ENCODE measurements at places on chromosomes 13 and 19. TPM values are rescaled to one million over a fixed set of nuclear protein-coding genes. Genes with fewer than 3 reads are reported as not detected.

The DLL3 gene
- total RNA-seq: 0.73 TPM

The SULT2B1 gene
- not detected for total RNA-seq

The MED16 gene
- 76.1 TPM for total RNA-seq

The SRRM5 gene
- total RNA-seq: 0.29 TPM

DNA sequence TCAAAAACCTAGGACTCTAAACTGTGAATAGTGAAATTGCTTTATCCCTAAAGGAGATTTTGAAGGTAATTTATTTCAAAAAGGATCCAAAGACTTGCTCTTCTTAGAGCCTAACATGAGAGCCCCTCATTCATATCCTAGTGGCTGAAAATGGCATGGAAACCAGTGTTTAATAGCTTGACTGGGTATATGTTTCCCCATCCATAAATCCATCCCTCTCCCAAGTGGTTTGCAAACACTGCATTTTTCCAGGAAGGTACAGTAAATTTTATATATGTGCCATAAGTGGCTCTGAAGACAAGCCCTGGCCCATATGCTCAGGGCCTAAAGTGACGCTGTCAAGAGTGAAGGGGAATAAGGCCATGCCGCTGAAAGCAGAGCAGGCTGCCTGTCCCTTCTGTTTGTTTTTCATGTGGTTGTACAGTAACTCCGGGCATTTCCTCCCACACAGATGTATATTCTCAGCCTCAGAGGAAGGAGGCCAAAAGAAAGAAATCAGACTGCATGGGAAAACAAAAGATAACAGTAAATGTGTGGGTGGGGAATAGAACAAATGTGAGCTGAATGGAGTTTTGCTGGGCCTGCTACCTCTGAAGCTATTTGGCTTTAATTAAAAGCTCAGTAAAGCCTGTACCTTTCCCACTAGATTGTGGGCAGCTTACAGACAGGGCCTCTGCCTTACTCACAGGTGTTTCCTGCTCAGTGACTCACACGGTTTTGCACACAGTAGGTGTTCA is 181.9 kb downstream of the PCDH9 start:
- no peak for DNase-seq
- no peaks in the 10 kb centered on the region for H3K27me3 ChIP-seq
- no peaks in the 10 kb centered on the region for H3K36me3 ChIP-seq
- H3K27ac ChIP-seq: peak overlapping the region; percentile 3

GRCh38 chr13:71672512-71672911 is 194.5 kb downstream of the DACH1 start:
- DNase-seq: no peak
- no peaks in the 10 kb centered on the region for H3K36me3 ChIP-seq
- H3K27ac ChIP-seq: no peak overlapping the region
- H3K4me1 ChIP-seq: no peaks in the 10 kb centered on the region
- H3K27me3 ChIP-seq: no peaks in the 10 kb centered on the region

DNA sequence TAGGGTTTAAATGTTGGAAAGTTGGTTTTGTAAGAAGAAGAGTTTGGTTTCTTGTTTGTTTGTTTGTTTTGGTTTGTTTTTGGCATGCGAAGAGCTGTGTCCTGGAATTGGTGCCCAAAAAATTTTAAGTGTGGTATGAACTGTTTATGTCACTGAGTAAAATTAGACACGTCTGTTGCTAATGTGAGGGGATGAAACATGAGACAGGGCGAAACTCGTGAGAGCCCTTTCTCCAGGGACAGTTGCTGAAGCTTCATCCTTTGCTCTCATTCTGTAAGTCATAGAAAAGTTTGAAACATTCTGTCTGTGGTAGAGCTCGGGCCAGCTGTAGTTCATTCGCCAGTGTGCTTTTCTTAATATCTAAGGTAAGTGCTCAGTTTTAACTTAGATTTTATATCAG is at the start of gene SGCG:
TSS of gene SGCG (plus strand) at position 269 of the 400 bp plus-strand sequence. CDS start 22,716 bp downstream, outside the sequence.
- DNase-seq: no peak
- H3K27ac ChIP-seq: no peak within 1 kb of the TSS
- no peaks in the 10 kb centered on the region for H3K36me3 ChIP-seq
- H3K27me3 ChIP-seq: no peaks in the 10 kb centered on the region
- H3K4me1 ChIP-seq: no peaks in the 10 kb centered on the region
- no peak within 1 kb of the TSS for H3K4me3 ChIP-seq

GRCh38 chr13:29435125-29435911 is 160.2 kb downstream of the SLC7A1 start:
- no peak overlapping the region for H3K27ac ChIP-seq
- H3K27me3 ChIP-seq: peaks cover 9% of the 10 kb centered on the region
- H3K4me3 ChIP-seq: no peak overlapping the region
- H3K4me1 ChIP-seq: peaks cover 14% of the 10 kb centered on the region

DNA sequence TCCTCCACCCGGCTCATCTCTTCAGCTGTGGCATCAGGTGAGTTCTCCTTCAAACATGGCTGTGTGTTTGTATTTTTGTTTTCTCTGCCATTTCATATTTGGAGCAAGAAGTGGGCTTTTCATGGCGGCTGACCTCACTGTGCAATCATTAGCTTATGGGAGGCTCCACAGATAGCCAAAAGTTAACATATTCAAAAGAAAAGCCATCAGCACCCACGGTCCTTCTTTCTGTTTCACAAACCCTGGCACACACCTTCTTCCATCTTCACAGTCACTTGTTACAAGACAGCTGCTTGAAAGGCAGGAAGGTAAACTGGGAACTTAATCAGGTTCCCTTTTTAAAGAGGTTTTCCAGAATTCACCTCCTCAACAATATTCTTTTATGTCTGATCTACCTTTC is 69.3 kb upstream of the ATP12A start:
- H3K27ac ChIP-seq: no peak overlapping the region
- H3K36me3 ChIP-seq: no peaks in the 10 kb centered on the region
- H3K4me1 ChIP-seq: no peaks in the 10 kb centered on the region
- DNase-seq: no peak

GRCh38 chr19:45591004-45591637 is 6.5 kb upstream of the OPA3 start:
- no peaks in the 10 kb centered on the region for H3K36me3 ChIP-seq
- peaks cover 37% of the 10 kb centered on the region for H3K27me3 ChIP-seq
- H3K4me3 ChIP-seq: no peak overlapping the region
- no peak for DNase-seq

- H3K36me3 ChIP-seq: no peaks in the 10 kb centered on the region
- peak overlapping the region; percentile 79 for H3K4me3 ChIP-seq
- H3K27ac ChIP-seq: no peak overlapping the region
- DNase-seq: no peak
- peaks cover 7% of the 10 kb centered on the region for H3K27me3 ChIP-seq
Measured at GRCh38 chr13:94860981-94861407, 148.6 kb upstream of the SOX21 start.

DNA sequence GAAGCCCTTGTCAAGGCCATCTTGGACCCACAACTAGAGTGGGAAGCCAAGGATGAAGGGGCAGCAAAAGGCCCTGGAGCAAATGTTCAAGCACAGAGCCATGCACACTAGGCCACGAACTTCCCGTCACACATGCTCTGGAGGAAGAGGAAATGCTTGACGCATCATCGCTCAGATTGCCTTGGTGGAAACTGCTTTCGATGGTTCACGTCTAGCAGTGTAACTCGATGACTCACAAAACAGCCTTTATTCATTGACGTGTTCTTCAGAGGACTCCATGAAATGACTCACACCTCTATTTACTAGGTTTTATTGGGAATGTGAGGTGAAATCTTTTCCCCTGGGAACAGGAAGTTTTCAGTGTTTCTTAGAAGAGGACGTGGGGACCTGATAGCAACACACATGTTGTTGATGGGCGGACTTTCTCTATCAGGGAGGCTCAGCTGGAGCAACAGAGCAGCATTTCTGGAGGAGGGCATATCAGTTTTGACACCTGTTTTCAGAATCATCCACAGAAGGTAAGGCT is 79.8 kb upstream of the FLT1 start:
- peaks cover 7% of the 10 kb centered on the region for H3K4me1 ChIP-seq
- no peak for DNase-seq
- H3K27ac ChIP-seq: no peak overlapping the region
- no peak overlapping the region for H3K4me3 ChIP-seq
- H3K36me3 ChIP-seq: no peaks in the 10 kb centered on the region
- H3K27me3 ChIP-seq: peaks cover 8% of the 10 kb centered on the region

DNA sequence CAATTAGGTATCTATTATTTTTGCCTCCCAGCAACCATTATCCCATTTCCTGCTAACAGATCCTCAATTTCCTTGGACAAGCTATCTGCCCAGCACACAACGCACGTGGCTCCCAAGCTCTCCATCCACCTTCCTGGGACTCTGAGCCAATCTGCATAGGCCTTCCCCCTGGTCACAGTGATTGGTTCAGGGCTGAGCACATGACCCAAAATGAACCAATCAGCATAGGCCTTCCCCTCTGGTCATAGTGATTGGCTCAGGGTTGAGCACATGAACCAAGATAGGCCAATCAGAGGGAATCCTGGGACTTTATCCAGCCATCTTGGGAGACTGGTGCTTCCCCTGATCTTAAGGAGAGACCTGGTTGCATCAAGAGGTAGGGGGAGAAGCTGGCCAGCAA is 5.8 kb downstream of the CPAMD8 start:
- H3K36me3 ChIP-seq: peaks cover 5% of the 10 kb centered on the region
- H3K27me3 ChIP-seq: peaks cover 16% of the 10 kb centered on the region
- H3K27ac ChIP-seq: no peak overlapping the region
- DNase-seq: no peak
- H3K4me3 ChIP-seq: no peak overlapping the region

DNA sequence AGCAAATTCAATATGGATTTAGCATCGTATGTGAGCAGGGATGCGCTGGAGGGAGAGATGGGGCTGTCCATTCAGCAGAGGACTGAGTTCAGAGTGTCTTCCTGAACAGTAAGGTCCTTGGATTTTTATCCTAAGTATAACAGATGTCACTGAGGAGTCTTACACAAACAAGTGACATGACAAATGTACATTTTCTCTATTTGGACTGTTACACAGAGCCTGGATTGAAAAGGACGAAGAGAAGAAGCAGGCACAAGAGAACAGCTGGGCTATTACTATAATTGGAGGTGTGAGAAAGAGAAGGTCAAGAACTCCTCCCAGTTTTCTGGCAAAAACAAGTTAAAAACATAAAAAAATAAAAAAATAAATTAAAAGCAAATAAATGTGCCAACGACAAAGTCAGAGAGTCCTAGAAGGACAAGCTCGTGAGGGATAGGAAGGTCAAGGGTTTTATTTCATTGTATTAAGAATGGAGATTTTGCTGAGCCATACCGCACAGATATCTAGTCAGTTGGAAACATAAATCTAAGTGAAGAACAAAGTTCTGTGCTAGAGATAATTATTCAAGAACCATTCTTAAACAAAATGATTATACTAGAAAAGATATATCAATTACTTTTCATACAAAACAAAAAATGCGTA is 1186.3 kb downstream of the EFNB2 start:
- no peak overlapping the region for H3K27ac ChIP-seq

GRCh38 chr13:49495783-49496762 is at the start of gene PHF11:
Gene PHF11 (plus strand): TSS chr13:49495953. CDS start chr13:49496002, 49 bp downstream.
- peaks cover 52% of the 10 kb centered on the region for H3K36me3 ChIP-seq
- H3K4me3 ChIP-seq: peak within 1 kb of the TSS; percentile 98
- peaks cover 44% of the 10 kb centered on the region for H3K4me1 ChIP-seq
- no peaks in the 10 kb centered on the region for H3K27me3 ChIP-seq

- H3K36me3 ChIP-seq: no peaks in the 10 kb centered on the region
- H3K4me3 ChIP-seq: peak overlapping the region; percentile 66
- peaks cover 16% of the 10 kb centered on the region for H3K4me1 ChIP-seq
Measured at GRCh38 chr13:28494504-28494777, 487 bp downstream of the FLT1 start.

DNA sequence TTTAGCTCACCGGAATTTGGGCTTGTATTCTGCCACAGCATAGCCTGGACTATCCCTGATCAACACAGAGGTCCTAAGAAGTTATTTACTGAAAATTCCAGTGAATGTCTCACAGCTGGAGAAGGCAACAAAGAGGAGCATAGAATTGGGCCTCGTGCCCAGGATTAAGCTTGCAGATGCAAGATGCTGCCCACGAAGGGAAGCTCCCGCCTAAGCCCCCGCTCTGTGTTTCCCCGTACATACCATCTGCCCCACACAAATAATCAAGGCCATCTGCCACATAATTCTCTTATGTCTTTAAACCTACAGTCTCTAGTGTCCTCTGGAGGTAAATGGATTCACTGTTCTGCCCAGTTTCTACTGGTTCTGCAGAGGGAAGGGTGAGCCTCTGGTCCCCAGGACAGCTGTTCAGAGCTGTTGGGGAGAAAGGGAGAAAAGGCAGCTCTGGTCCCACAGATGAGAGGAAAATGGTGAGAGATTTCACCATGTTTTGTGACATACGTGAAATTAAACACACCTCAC is 7.4 kb upstream of the TPP2 start:
- H3K4me3 ChIP-seq: no peak overlapping the region
- H3K27me3 ChIP-seq: no peaks in the 10 kb centered on the region
- H3K27ac ChIP-seq: no peak overlapping the region
- peaks cover 5% of the 10 kb centered on the region for H3K36me3 ChIP-seq

DNA sequence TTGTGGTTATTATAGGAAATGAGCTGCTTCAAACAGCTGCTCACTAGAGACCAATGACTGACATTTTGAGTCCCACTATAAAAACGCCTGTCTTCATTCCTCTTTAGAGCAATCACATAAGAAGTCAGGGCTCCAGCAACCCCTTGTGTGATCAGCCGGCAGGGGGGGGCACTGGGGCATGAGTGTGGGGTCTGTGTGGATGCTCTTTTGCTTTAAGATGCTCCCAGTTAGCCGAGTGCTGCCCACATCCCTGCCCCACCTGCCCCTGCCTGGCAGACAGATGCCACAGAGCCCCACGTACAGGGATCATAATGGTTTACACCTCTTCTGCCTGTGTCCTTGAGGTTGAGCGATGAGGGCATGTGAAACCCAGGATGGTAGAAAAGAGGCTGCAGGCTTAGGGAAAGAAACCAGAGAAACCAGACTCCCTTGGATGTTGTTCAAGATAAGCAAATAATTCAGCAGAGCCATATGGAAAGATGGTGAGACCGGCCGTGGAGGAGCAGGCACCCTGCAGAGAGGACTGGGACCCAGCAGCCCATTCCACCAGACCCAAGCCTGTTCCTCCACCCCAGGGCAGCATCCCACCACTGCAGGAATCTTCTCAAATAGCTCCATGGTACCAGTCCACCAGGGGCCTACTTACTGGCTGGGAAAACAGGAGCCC is 55.4 kb downstream of the CHST8 start:
- no peak for DNase-seq
- H3K27ac ChIP-seq: no peak overlapping the region
- H3K36me3 ChIP-seq: no peaks in the 10 kb centered on the region
- H3K27me3 ChIP-seq: no peaks in the 10 kb centered on the region

GRCh38 chr19:3547301-3547731 is 8.3 kb downstream of the TEKTIP1 start:
- H3K4me1 ChIP-seq: peaks cover 17% of the 10 kb centered on the region
- H3K27ac ChIP-seq: no peak overlapping the region
- no peak overlapping the region for H3K4me3 ChIP-seq

- H3K4me1 ChIP-seq: no peaks in the 10 kb centered on the region
- no peaks in the 10 kb centered on the region for H3K36me3 ChIP-seq
- no peak overlapping the region for H3K4me3 ChIP-seq
- H3K27me3 ChIP-seq: peaks cover 29% of the 10 kb centered on the region
Measured at GRCh38 chr19:35828692-35829301, 16.2 kb upstream of the PRODH2 start.

DNA sequence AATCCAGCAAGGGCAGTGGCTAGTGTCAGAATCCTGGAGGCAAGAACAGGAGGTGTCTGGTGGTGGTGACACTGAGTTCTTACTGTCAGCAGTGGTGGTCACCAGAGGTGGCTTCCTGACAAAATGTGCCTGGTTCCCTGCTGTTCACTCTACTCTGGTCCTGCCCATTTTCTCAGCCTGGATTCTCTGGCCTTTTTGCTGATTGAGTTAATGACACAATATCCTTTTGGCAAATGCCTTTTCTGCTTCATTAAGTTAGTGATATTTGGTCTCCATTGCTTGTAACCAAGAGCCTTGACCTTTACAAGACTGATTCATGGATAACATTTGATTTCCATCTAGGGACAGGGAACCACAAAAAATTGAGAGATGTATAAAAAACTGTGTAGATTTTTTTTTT is 51.1 kb downstream of the RFC3 start:
- H3K27me3 ChIP-seq: no peaks in the 10 kb centered on the region
- peaks cover 15% of the 10 kb centered on the region for H3K4me1 ChIP-seq
- H3K36me3 ChIP-seq: no peaks in the 10 kb centered on the region
- H3K4me3 ChIP-seq: no peak overlapping the region
- no peak for DNase-seq
